ENCODE measurements at places on chromosomes 12 and 14.

GRCh38 chr12:2450553-2450952, 344.2 kb upstream of the FKBP4 start:
- no peak for DNase-seq

- no peak for DNase-seq
Observed at GRCh38 chr14:23043754-23044153, 1.7 kb downstream of the PSMB11 start.

- DNase-seq: no peak
Observed at GRCh38 chr12:66149702-66150398, 19.3 kb upstream of the LLPH start.

GRCh38 chr12:68924546-68924945, 8.4 kb downstream of the CPM start:
- DNase-seq: no peak

- no peak for DNase-seq
Observed at GRCh38 chr14:50964683-50965390, 20.6 kb upstream of the PYGL start.

- no peak for DNase-seq
Observed at GRCh38 chr12:90943255-90943654, 11.7 kb downstream of the CCER1 start.

GRCh38 chr14:30180219-30180618, 252.6 kb upstream of the PRKD1 start:
- no peak for DNase-seq

DNA sequence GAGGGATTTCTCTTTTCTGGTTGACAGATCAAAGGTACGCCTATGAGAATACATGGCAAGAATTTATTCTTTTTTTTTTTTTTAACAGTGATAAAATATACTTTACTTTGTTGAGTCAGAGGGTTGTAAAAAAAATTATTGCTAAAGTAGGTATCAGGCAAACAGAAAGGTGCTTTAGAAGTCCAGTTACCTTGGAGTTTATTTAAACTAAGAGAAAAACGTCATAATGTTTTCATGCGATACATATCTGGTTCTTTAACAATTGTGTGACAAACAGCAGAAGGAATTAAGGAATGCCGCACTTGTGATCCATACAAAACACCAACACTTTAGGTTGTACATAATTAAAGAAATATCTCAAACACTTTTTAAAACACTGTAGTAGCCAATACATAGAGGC, 94.2 kb downstream of the BORCS5 start:
- no peak for DNase-seq

- no peak for DNase-seq
Observed at GRCh38 chr12:120767071-120768024, 41.7 kb downstream of the ACADS start.

- no peak for DNase-seq
Observed at GRCh38 chr12:10540776-10541205, 35.1 kb downstream of the EIF2S3B start.

- DNase-seq: no peak
Observed at GRCh38 chr12:124694250-124694649, 126.8 kb upstream of the NCOR2 start.

GRCh38 chr14:81385419-81385818, 14.7 kb downstream of the STON2 start:
- DNase-seq: no peak

GRCh38 chr14:105201925-105202513, 20.9 kb upstream of the NUDT14 start:
- no peak for DNase-seq

DNA sequence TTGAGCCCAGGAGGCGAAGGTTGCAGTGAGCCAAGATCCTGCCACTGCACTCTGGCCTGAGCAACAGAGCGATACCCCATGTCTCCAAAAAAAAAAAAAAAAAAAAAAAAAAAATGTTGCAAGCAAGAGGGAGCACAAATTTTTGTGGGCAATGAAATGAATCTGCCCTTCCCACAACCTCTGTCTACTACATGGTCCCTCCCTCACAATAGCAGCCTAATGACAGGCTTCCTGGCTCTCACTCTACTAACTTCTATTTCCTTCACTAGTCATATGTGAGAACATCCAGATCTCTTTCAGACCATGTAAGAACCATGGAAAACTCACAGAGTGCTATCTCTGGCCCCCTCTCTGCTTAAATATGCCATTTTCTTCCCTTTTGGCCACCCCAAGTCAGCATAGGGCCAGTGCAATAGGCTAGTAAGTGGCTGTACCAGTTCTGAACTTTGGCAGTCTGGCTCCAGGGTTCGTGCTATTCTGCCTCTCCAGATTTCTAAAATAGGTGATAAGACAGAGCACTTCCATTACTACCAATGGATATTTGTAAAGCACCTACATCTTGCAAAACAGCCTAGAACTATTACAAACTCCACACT, 7.1 kb downstream of the OSBPL8 start:
- DNase-seq: no peak

DNA sequence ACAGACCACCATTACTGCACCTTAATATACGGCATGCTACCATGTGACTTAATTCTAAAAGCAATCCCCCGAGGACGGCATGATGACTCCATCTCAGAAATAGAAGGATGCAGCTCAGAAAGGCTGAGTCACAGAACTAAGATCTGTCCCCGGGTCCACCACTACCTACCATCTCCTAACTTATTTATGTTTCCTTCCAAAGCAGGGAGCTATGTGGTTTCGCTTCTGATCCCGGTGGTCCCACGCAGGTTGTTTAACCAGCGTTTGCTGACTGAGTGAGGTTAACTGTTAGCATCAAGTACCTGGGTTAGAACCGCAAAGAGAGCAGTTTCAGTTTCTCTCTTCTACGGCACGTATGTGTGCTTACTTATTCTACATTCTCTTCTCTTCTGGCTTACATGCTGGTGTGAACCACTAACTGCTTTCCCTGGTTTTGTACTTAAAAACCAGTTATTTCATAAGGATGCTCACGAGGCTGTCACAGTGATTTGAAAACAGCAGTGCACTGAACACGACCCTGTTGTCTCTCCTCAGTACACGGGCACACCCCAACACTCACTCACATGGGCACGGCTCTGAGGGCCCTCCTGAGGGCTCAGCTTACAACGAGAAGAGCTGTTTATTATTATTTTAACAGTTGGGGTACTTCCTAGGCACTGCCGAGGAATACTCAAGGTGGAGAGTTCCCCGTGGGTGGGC, 66.7 kb downstream of the CCDC88C start:
- DNase-seq: no peak

DNA sequence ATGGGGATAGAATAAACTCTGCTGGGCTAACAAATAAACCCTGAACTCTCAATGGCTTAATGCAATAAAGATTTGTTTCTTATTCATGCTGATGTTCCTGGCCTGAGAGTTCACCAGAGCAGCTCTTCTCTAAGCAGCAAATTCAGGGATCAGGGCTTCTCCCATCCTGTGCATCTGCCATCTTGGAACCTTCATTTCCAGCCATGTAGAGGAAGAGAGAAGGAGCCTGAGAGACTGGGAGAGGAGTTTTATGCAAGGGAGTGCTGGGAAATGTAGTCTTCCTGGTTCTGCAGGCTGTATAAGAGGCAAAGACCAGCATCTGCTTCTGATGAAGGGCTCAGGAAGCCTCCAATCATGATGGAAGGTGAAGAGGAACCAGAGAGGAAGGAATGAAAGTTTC, 20.6 kb upstream of the APOLD1 start:
- no peak for DNase-seq

GRCh38 chr12:54879579-54879978, 25.3 kb downstream of the MUCL1 start:
- no peak for DNase-seq

GRCh38 chr12:47740606-47741339, 15.5 kb upstream of the ENDOU start:
- no peak for DNase-seq

GRCh38 chr12:132286912-132287311, 42.5 kb downstream of the GALNT9 start:
- DNase-seq: no peak

DNA sequence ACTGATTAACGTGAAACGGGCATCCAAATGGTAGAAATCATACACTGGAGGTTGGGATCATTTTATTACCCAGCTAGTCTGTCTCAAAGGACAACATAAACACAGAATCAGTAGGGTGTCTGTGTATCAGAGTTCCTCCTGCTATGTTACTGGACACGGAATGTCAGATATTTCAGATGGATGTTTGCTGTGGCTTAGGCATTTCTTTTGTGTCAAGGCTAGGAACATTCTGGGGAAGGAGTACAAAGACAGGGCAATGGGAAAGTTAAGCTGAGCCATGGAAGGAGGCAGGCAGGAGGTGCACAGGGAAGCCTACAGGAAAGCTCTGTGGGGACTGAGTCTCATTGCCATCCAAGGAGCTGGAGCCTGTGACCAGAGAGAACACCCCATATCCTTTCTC, 254.6 kb downstream of the C12orf75 start:
- DNase-seq: no peak

GRCh38 chr12:77294016-77294415, 228.6 kb upstream of the E2F7 start:
- DNase-seq: no peak

DNA sequence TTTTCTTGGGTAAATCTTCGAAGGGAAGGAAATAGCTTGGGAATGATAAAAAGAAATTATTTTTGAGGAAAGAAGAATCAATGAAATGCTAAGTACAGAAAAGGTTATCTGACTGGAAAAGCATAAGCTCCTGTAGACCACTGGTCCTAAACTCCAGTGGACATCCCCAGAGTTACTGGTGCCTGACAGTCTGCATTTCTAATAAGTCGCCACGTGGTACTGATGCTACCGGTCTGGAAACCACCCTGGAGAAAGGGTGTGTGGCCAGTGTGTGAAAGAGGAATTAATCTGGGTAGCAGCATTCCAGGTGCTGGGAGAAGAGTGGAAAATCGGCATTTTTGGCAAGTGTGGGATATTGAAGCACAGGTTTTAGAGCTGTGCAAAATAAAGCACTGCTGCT, 73.3 kb downstream of the FBXW8 start:
- DNase-seq: no peak

DNA sequence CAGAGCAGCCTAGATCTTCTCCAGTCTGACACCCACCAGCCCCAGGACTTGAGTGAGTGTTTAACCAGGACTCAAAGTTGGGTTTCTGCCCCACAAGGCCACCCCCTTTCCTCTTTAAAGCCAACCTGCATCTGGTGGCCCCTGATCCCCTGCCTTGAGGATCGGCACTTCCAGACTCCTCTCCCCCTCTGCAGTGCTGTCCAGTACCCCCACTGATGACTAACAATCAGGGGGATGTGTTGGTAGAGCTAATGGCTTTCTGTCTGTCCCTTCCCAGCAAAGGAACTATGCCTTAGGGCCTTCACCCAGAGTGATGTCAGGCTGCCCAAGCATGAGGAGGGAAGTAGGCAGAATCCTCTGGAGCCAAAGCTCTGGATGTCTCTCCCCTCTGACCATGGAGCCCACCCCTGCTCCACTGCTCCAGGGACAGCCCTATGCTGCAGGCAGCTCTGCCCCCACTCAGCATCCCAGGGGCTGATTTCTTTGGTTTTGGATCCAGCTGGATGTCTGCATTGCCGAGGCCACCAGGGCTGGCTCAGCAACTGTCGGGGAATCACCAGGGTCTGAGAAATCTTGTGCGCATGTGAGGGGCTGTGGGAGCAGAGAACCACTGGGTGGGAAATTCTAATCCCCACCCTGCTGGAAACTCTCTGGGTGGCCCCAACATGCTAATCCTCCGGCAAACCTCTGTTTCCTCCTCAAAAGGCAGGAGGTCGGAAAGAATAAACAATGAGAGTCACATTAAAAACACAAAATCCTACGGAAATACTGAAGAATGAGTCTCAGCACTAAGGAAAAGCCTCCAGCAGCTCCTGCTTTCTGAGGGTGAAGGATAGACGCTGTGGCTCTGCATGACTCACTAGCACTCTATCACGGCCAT, 42.9 kb downstream of the DAD1 start:
- no peak for DNase-seq

DNA sequence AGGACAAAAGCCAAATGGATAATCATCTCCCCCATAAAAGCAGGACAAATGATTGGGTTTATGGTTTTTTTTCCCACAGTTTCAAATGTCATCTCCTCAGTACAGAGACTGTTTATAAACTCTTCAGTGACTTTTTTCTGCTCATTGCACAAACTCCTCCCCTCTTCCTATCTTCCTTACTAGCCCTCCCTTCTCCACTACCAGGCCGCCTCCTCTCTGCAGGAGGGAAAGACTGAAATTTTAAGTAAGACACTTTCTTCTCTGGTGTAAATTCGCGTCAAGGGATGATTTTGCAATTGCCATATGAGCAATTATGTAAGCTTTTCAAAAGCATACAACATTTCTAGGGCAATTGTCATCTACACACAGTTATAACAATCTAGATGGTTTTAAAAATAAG, 37.0 kb downstream of the BTG1 start:
- DNase-seq: no peak

DNA sequence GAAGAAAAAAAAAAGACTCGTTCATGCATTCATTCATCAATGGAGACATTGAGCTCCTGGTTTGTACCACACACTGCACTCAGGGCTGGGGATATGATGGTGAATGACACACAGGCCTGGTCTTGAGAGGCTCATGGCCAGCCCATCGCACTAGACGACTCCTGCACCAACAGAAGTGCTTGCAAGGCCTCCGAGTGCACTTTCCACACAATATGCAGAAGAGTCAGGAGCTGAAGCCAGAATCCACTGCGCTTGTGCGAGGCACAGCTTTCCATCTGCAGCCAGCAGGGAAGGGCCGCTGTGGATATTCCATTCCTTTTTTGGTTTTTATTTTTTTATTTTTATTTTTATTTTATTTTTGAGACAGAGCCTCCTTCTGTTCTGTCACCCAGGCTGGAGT, 192.4 kb downstream of the DICER1 start:
- no peak for DNase-seq

DNA sequence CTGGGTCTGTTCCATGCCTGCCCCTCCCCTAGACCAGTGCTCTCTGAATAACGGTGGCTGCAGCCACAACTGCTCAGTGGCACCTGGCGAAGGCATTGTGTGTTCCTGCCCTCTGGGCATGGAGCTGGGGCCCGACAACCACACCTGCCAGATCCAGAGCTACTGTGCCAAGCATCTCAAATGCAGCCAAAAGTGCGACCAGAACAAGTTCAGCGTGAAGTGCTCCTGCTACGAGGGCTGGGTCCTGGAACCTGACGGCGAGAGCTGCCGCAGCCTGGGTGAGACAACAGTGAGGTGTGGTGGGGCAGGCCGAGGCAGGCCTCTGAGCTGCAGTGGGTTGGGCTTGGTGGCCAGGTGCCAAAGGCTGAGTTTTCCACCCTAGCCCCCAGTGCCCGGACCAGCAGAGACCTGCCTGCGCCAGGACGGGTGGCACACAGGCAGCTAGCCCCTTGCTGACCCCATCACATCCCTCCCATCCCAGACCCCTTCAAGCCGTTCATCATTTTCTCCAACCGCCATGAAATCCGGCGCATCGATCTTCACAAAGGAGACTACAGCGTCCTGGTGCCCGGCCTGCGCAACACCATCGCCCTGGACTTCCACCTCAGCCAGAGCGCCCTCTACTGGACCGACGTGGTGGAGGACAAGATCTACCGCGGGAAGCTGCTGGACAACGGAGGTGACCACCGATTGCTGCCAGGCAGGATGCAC, 28.2 kb upstream of the LRP1-AS start:
- DNase-seq: no peak

- DNase-seq: no peak
Observed at GRCh38 chr12:64186789-64187188, 35.3 kb downstream of the KICS2 start.

All from activated B cell treated with CpG ODN at 0.5 μM for 24 hours (primary cell).